Right ventricle myocardium superior (tissue), 1 donor: ENCODE measurements at places on chromosomes 1 and 21.

DNA sequence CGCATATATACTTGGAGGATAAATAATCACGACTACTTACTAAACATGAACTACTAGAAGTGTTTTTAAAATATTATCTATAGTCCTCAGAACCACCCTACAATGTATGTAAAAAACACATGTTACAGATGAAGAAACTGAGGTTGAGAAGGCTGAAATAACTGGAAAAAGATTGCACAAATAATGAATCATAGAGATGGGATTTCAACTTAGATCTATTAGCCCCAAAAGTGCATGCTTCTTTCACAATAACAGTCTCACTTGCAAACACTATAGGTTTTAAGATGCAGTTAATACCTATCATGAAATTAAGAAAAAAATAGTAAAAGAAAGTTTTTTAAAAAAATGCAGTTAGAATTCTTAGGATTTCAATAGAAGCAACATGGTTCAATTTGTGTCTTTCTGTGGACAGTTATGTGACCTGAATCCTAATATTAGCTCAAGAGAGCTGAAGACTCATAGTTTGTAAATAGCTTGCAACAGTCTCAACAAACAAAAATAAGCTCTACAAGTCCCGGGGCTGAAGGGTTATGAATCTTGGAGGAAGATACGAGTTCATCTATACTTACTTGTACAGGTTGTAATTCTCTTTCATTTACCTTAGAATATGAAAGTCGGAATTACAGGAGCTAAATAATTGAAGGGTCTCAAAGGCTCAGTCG lies 58.6 kb upstream of the NTPCR start:
- DNase-seq: no peak

GRCh38 chr1:6824665-6825368 lies 39.6 kb downstream of the CAMTA1 start:
- no peak for DNase-seq

- peak; percentile 42 for DNase-seq
These were observed 3.4 kb upstream of the AHDC1 start for GRCh38 chr1:27607239-27607804.

DNA sequence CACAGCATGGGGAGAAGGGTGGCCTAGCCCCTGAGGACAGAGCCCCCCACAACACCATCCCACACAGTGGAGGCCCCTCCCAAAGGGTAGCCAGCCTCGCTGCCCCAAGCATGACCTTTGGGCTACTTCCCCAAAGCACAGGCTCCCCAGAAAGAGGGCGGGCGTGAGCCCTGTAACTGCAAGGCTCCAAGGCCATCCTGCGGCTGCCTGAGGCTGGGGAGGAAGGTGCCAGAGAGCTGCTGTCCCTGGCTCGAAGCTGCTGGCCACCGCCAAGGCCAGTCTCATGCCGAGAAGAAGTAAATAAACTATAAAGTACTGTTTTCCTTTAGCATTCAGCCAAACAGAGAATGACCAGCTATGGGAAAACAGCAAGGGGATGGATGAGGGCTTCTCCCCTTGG lies 27.5 kb downstream of the UBASH3A start:
- DNase-seq: no peak

GRCh38 chr1:35536556-35537162 lies 20.5 kb downstream of the KIAA0319L start:
- no peak for DNase-seq

DNA sequence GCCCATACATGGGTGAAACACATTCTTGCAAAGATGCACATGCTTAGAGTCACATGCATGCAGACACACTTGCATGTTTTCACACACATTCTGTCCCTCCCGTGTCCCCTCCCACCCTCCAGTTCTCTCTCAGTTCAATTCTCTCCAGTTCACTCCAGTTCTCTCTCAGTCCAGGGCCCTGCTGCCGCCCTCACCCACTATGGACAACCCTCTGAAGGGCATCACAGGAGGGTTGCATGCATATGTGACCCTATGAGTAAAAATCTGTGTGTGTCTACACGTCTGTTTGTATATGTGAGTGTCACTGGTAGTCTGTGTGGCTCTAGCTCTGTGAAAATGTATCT lies 21.8 kb upstream of the ADGRB2 start:
- no peak for DNase-seq

DNA sequence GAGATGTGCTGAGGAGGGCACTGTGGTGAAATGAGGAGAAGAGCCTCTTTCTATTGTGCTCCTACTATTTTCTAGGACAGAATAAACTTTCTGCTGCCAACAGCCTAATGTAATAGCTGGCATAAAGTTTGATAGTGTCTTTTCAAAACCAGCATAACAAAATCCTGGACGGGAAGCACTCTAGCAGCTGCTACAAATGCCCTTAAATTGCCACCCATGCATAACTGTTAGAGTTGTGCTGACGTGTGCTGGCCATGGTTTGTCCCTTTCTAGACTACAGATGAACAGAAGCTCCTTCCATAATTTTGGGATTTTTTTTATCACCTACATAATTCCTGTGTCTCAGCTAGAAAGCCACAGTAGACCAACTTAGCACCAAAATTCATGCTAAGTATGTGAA lies 88.5 kb upstream of the DEPDC1 start:
- DNase-seq: no peak

DNA sequence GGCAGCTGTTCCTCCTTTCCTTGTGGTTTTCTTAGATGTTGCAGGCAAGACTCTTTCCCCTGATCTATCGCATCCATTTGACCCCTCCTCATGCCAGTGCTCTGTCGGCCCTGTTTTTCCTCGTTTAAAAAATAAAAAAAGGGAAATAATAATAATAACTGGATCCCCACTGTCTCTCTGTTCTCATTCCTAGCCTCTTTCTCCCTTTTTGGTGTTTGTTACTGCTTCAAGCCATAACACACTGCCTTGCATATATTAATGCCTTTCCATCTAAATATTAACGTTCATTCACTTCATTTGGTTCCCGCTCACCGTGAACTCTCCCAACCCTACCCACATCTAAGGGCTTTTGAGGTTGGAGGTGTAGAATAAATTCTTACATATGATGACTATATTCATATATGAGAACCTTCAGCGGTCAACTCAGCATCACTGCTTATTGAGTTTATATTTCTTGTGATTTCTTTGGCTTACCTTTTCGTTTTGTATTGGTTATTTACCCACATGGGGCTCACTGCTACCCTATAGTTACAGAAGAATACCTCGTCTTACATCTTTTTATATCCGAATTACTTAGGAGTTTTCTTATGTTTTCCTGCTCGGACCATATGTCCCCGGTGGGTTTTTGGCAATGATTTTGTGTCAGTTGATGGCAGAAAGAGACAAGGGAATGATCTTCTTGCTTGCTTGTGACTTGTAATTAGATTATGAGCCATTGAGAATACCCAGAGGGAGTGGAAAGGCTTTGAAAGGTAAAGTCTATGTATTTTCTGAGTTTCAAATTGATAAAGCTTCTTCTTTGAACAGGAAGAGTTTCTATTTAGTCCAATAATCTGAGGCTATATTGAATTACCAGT lies 805 bp downstream of the ATG4C start:
- no peak for DNase-seq

DNA sequence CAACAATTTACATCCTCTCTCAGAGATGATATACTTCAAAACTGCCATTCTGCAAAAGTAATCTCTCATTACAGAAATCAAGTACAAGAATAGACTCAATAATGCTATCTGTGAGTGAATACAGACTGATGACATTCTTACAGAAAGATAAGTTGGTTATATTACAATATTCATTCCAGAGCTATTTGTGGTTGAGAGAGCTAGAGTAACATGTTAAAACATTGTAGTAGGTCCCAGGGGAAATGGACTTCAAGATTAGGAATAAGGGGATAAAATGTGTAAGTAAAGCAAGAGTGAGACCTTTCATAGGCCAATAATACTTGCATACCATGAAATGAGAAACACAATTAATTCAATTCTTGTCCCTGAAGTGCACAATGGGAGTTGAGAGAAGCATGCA lies 1.5 kb downstream of the F13B start:
- DNase-seq: no peak

GRCh38 chr1:36086529-36087232 lies 2.0 kb upstream of the ADPRS start:
- DNase-seq: no peak

- no peak for DNase-seq
These were observed 301.8 kb downstream of the KCNT2 start for GRCh38 chr1:196306421-196306820.

DNA sequence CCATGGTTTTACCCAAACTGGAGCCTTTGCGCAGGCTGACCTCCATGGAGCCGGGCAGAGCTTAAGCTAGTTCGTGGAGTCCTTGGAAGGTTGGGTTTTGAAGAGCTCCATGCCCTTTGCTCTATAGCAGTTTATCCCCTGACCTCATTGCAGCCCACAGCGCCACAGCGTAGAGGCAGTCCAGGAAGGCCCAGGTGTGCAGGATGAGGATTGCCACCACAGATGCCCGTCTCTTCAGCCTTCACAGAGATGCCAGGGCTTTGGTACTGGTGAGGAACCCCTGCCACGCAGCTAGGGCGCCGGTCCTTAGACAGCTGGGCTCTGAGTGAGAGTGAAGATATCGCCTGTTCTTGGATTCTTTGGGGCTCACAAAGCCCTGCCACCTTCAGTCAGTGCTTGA lies 138.6 kb downstream of the PEX14 start:
- DNase-seq: no peak

DNA sequence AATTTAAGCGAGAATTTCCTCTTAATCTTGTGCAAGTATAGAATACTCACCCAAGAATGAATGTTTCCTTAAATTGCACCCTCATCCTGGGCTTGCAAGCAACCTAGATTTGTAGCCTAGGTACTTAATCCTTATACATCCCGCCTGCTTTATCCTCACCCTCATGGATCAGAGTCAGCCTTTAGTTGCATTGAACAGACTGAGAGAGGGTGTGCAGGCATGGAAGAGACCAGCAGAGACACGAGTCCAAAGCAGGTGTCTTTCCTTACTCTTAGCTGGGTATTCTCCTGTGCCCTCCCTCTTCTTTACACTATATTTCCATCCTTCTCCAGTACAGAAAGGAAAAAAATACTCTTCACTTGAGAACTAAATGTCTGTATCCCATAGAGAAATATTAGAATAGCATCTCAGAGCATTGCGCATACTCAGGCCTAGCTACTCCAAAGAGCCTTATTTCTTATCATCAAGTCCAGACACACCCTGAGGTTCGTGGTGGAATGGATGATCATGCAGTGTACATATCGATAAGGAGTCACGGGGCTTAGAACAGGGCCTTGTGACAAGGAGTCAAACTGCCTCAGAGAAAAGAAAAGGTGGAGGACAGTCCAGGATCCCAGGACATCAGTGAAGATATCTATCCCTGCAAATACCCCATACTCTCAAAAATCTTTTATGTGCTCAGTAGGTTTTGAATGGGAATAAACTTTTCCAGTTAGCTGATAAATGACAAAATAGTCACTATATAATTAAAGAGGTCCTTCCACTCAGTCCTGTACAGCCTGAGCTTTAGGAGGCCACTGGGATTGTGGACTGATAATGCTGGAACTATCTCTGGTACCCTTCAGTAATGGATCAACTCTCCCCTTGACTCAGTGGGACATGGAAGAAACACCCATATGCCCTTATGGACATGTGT lies 297.9 kb downstream of the GRIK1 start:
- DNase-seq: no peak

DNA sequence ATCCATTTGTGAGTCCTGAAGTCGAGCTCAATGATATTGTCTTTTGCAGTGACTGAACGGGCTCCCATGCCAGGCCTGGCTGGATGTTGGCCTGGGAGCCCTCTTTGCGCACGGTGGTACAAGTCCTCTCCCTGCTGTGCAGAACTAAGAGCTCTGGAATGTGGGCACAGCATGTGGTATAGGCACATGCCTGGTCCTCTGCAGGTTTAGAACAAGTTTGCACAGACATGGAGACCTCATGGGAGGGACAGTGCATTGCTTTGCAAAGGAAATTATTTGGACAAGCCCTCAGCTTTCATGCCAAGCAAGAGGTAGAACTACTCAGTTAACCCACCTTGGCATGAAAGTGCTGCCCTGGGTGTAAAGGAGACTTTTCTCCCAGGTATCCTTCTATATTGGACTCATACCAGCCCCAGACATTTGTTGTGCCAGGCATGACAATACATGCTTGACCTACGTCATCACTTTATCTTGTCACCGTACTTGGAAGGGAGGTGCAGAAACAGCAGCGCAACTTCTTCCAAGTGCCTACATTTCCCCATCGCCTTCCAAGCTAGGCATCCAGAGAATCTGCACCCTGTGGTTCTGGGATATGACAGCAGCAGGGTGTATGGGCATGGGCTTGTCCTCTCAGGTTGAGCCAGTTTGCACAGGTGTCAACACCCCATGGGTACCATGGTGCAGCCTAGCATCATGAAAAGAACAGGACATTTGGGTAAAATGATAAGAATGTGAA lies 37.6 kb upstream of the MRPS6 start:
- DNase-seq: no peak

DNA sequence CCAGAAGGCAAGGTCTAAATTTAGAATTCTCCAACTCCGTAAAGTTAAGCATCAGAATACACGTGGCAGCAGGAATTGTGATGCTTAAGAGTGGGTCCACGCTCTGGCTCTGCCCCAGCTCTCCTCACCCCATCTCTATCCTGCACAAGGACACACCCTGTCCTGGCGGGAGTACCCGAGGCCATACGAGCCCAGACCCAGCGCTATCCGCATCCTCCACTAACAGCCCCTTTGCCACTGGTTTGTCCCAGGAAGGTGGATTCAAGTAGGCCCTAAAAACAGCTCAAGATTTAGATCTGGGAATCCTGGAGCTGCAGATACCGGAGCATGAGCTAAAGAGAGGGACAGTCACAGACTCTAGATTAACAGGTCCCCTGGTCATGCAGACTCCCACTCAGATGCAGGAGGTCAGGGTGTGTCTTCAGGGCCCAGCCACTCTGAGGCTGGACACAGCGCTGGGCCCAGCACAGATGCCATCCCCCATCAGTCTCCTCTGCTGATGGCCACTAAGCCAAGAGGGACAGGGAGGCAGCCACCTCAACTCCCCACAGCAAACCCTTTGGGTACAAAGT lies 393.3 kb downstream of the NPHP4 start:
- DNase-seq: no peak
